Eye (tissue), 1 donor: ENCODE measurements at places on chromosomes 2 and 18.
A peak's percentile ranks its signal among the peaks of the same experiment; 100 is the strongest.

- peak; percentile 50 for DNase-seq
Observed at GRCh38 chr2:176148751-176149421, 2.5 kb upstream of the HOXD4 start.

DNA sequence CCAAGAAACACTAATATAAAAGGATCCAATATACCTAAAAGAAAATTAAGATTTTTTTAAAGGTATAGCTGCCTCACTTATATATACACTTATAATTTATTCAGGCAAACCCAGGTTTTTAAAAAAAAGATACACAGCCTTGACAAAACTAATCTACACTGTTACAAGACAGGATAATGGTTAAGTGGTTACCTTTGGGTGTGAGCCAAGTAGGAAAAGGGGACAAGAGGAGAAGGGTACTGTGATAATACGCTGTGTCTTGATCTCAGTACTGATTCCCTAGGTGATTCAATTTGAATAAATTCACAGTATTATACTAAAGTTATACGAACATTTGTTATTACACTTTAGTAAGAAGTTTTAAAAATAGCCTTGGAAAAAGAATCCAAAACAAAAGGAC lies 30.6 kb downstream of the KLHL41 start:
- no peak for DNase-seq

DNA sequence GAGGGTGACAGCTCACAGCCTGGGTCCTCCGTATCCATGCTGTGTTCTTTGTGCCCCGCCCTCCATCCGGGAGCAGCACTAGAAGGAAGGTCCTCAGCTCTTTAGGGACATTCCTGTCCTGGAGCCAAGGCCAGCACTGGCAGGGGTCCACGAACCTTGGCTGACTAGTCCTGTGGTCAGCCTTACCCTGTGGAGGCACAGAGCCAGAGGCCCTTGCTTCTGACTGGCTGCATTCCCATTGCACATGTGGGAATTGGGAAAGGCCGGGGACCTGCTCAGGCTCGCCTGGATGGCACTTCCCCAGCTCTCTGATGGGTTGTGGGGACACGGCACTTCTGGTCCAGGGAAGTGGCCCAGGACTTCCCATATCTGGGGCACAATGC lies 24.9 kb upstream of the RHOB start:
- no peak for DNase-seq

- DNase-seq = peak; percentile 77
Observed at GRCh38 chr18:30889519-30890301, 152.8 kb downstream of the DSC3 start.

- peak; percentile 71 for DNase-seq
Observed at GRCh38 chr2:111117598-111118480, 2.9 kb upstream of the BCL2L11 start.

- DNase-seq = no peak
Observed at GRCh38 chr18:59509481-59510442, 150.7 kb upstream of the LMAN1 start.

DNA sequence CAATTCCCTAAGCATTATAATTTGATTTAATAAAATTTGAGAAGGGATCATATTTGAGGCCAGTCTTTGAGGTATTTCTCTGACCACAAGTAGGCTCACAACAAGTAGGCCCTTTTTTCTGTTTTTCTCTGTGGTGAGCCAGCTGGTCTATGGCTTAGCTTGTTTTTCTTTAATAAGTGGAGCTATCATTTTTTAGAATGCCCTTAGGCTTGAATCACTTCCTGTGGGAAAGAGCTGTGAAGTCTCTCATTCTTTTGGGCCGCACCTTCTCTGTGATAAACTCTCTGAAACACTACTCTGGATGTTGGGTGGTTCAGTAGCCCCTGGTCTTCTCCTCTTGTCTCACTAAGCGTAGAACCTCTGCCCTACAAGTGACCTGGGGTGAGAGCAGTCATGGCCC lies 235.9 kb downstream of the SUCLG1 start:
- DNase-seq = no peak

DNA sequence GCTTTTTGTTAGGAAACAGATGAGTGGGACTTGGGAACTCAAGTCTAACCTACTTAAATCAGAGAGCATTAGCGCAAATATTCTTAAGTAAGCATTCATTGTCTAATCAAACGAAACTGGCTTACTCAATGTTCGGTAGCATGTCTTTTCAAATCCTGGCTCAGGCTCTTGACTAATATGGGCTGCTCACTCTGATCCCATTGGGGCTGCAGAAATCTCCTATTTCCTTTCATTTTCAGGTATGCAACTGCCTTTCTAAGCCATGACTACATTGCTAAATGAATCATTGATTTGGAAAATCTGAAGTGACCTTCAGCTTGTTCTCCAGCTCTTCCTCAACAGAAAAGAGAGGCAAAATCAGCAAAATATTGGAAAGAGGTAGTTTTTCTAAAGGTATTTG lies 2084.4 kb upstream of the PIK3C3 start:
- peak; percentile 26 for DNase-seq

DNA sequence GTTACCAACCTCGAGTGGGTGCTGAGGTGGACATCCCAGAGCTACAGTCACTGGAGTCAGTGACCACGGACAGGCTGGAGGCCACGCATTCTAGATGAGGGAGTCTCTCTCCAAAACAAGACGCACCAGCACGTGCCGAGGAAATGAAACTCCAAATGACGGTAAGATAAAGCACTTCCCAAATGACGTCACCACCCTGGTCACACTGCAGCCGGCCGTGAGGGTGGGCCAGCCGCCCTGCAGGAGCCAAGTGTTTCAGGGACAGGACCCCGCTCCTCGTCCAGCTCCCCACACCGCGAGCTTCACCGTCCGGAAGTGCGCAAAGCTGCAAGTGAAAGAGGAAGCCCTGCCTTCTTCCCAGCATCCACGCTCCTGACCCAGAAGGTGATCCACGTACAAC lies 99.4 kb downstream of the ZNF516 start:
- no peak for DNase-seq

GRCh38 chr2:68412127-68412819 lies 47.2 kb downstream of the PLEK start:
- DNase-seq = no peak

GRCh38 chr2:186281726-186282125 lies 204.3 kb upstream of the ZC3H15 start:
- no peak for DNase-seq

DNA sequence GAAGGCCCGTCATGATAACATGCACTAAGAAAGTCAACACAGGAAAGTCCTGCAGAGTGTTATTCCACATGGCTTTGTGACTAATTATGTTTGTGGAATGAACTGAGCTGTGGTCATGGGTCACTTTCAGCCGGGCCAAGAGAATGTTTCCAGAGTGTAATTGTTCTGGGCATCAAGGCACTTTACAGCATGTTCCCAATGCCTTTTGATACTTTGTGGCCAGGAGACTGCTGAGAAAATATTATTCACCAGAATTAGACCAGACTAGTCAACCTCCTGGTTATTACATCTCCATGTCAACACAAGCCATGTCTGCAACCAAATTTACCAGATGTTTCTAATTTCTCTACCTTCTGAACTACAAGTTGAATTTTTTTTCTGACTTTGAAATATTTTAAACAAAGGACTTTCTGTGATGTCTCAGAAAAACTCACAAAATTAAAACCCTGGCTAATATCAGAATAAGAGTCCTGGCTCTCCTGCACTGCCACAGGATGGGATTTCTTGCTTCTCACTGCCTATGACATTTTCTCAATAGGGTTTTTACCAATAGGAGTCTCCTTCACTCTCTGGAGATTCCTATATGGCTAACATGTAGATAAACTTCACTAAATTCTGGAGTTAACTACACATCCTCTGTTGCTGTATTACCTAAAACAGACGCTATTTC lies 90.6 kb upstream of the WDR75 start:
- DNase-seq = peak; percentile 31

GRCh38 chr2:175575346-175576258 lies 394.1 kb upstream of the ATP5MC3 start:
- DNase-seq = peak; percentile 41

DNA sequence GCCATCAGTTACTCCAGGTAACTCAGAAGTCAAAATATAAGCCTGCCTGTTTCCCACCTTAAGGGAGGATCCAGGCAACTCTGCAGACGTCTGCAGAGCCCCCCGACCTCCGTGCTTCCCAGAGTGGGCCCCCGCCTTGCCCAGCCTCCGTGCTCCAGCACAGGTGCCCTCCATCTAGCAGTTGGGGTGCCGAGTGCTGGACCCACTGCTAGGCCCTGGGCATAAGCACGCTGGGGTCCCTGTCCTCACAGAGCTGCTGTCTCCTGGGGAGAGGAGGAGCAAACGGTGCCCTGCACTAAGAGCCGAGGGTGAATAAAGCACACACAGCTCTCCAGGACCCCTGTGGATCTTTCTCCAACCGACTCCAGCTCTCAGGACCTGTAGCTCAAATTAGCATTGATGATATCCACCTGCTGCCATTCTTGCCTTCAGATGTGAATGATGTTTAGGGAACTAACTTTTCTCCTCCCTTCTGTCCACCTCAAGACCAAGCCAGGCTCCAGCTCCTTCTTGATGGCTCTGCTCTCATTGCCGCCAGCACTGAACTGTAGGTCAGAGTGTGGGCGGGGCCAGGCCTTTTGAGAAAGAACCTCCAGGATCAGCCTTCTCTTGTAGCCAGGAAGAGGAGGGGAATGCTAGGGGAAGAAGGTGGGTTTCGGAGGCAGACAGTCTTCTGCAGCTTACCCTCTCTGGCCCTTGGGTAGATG lies 121.2 kb downstream of the SMAD7 start:
- peak; percentile 76 for DNase-seq
